ENCODE measurements at places on chromosomes 2 and 18.

DNA sequence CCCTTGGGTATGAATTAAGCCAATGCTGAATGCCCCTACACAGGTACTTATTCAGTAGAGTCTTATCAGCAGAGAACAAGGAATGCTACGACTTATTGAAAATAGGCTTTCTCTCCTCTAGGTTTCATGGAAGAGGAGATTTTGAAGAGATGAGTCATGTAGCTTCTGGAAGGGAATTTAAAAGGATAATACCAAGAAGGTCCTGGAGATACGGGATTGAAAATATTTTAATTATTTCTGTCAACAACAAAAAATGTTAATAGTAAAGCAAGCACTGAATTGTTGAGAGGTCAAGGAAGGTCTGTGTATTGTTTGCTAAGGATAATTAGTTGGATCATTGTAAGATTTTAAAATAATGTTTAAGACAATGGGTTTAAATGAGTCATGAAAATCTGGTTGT lies 293.0 kb upstream of the SPHKAP start:
- DNase-seq: no peak

- DNase-seq: no peak
Observed at GRCh38 chr2:24511894-24512293, 20.8 kb downstream of the NCOA1 start.

GRCh38 chr2:134869946-134870736 lies 31.7 kb downstream of the ACMSD start:
- DNase-seq: no peak

DNA sequence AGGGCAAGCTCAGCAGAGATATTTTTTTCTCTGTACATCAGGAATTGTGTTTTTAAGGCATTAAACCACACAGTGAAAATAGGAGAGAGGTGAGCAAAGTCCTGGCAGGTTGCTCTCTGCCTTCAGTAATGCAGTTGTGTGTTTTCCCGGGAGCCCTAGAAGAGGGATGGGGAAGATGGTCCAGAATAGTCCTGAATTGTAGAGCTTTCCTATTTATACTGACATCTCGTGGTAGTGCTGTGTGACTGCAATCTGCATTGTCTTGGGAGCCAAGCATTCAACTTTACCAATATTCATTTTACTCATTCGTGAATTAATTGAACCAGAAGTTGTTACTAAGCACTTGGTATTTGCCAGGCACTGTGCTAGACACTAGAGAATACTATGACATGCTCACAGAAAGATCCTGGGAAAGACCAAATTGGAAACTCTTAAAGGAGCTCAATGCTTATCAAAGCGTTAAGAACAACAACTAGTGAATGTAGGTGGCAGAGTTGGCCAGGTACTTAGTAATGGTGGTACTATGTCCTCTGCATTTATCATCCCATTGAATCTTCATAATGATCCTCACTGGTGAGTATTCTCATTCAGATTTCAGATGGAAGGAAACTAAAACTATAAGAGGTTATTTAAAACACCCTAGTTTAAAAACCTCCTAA lies 214.6 kb downstream of the TRIB2 start:
- DNase-seq: peak; percentile 6

- no peak for DNase-seq
Observed at GRCh38 chr2:111632661-111633060, 251.3 kb downstream of the ANAPC1 start.

- DNase-seq: no peak
Observed at GRCh38 chr2:144078802-144079724, 440.9 kb downstream of the ZEB2 start.

GRCh38 chr2:242020196-242021004 lies 150.9 kb downstream of the RTP5 start:
- DNase-seq: no peak

- DNase-seq: no peak
Observed at GRCh38 chr2:85753525-85754312, at the start of gene ATOH8. Gene ATOH8 (plus strand): TSS chr2:85753991. CDS start chr2:85754190, 199 bp downstream.

- no peak for DNase-seq
Observed at GRCh38 chr2:227655454-227655853, 11.2 kb upstream of the SCYGR5 start.

- no peak for DNase-seq
Observed at GRCh38 chr2:207418419-207418818, 111.3 kb upstream of the CREB1 start.

DNA sequence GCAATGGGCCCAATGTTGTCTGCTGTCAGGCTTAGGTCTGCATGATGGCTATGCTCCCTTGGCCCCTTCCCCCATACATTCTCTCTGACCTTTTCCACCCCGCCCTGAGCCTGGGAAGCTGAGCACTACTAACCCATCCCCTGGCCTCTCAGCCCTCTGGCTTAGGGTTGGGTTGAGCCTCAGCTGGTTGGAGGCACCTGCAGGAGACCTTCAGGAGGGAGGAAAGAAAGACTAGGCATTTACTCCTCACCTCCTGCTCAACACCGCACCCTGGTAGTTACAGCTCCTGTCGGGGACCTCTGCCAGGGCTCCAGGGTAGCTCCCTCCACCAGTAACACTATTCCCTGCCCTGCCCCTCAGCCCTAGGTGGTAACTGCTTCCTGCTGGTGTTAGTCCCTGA lies 80.5 kb downstream of the GALNT14 start:
- no peak for DNase-seq

DNA sequence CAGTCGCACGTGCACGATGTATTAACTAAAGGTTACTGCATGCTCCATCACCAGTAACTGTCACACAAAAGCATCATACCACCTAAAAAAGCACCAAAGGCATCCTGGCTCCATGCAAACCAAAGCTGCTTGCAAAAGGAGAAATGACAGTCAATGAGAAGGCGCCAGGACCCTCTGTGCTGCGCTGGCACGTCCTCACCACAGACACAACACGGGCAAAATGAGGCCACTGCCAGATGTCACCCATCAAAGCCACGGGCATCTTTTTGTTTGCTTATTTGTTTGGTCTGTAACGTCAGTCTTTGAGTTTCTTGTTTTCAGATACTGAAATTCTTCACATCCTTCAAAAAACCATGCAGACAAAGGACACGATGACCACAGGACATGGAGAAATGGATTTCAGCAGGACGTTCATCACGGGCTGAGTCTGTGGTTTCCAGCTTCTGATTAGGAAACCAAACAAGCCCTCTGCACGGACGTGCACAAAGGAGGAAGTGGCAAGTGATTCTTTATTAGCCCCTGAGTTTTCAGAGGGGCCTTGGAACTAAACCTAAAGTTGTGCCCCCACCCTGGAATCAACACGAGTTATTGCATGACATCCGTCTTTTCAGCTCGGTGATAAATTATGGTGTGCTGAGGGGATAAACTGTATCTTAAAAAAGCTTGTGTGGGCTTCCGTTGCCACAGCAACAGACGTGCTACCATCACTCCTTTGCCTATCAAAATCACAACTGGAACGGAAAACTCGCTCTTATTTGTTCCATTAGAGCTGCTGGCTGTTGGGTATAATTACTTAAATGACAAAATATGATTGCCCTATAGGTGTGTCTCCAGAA lies 181.8 kb downstream of the EIPR1 start:
- no peak for DNase-seq

DNA sequence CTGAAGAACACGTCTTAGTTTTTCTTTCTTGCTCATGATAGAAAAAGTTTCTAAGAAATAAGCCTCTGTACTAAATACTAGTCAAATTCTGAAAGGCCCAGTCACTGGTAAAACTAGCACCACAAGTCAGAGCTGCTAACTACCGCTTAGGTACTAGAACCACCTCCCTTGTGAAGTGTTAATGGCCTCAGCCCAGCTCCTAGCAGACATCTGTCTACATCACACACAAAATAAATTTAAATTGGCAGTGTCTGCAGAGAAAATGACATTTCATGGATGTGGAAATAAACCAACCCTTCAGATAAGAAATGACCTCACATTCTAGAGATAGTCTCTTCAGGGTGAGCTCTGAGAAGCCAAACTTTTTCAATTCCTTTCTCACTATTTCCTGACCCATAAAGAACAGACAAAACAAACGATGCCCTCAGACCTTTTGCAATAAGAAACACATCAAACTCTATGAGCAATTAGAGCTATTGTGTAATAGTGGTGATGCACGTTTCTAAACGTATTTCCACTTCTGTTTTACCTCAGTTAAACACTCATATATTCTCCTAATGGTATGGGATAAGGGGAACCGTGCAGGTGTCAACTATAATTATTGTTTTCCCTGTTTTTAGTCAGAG lies 70.3 kb upstream of the DSG1 start:
- DNase-seq: no peak

DNA sequence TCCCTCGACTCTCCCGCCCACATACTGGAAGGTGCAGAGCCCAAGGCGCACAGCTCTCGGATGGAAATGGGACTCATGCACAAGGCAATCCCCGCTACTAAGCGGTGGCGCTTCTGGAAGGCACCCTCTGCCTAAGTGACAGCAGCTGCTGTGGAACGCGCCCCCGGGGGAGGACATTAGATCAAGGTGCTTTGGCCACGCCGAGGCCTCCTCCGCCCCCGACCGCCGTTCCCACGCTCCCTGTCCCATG lies 202 bp downstream of the MCEE start:
- no peak for DNase-seq

DNA sequence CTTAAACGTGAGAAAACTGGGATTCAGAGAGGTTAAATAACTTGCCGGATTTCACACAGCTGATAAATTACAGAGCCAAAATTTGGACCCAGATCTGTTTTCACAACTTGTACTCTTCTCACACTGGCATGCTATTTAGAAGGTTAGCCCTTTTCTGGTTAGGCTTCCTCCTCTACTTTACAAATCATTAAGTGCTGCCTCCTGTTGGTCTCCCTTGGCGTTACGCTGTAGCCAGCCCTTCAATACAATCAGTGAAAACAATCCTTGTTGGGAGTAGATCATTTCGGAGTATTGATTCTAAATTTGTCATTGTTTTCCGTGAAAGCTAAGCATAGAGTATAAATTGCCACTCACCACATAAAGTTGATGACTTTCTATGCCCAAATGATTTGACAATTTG lies 153.5 kb downstream of the ARHGAP15 start:
- DNase-seq: no peak

GRCh38 chr2:76387294-76387693 lies 676.6 kb upstream of the GCFC2 start:
- DNase-seq: no peak

DNA sequence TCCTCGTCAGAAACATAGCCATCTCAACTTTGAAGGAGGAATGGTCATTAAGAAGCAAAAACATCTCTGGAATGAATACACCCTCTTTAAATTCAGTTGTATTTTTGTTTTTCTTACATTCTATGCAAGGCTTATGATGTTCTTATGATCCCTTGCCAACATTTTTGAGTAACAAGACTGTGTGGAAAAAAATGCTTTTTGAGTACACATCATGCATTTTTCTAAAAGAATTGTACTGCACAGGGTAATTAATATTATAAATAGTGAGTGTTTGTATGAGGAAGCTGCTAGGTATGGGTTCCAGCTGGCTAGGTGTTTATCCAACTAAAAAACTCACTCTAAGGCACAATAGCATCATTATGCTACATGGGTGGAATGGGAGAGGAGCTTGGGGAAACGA lies 59.0 kb upstream of the SPATS2L start:
- no peak for DNase-seq

DNA sequence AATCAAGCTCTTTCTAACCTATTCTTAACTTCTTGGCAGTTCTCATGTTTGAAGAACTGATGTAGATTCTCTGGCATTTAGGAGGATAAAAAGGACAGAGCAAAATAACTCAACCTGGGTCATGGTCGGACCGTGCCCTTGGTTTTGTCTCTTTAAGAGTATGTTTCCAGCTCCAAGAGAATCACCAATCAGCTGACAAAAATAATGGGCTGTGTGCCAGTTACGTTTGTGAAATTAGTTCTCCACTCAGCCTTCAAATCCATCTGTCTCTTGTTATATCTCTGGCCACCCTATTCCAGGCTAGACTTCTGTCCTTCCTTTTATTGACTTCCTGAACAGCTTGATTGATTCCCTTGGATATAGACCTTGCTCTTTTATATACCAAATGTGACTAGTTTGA lies 225.7 kb downstream of the EPHA4 start:
- no peak for DNase-seq

- no peak for DNase-seq
Observed at GRCh38 chr2:72129681-72130340, 17.9 kb downstream of the CYP26B1 start.

- no peak for DNase-seq
Observed at GRCh38 chr2:121098556-121098955, 186.4 kb downstream of the TFCP2L1 start.

GRCh38 chr2:120709608-120710041 lies 26.0 kb upstream of the GLI2 start:
- DNase-seq: no peak

- DNase-seq: no peak
Observed at GRCh38 chr2:9274701-9275343, 68.2 kb downstream of the ASAP2 start.

- no peak for DNase-seq
Observed at GRCh38 chr2:181124497-181124896, 144.1 kb downstream of the UBE2E3 start.

GRCh38 chr2:102190430-102191107 lies 3.7 kb downstream of the IL1RL2 start:
- DNase-seq: no peak

- DNase-seq: no peak
Observed at GRCh38 chr2:174711206-174711605, 53.1 kb downstream of the CHRNA1 start.

DNA sequence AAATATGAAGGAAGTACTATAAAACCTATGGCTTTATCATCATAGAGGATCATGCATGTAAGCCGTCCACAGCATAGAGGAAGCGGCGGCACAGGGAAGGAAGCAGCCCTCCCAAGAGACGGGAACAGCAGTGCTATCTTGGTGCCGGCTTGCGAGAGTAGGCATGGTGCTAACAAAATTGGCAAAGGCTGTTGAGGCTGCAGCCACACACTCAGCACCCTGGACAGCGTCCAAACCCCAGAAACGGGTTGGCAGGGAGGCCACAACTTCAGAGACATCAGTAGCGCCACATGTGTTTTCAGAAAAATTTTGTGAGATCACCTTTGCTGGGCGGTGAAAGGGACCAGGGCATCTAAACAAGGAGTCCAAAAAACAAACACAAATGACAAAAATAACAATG lies 37.7 kb downstream of the NETO1 start:
- DNase-seq: no peak

GRCh38 chr2:55917117-55917516 lies 6.5 kb downstream of the EFEMP1 start:
- DNase-seq: no peak

GRCh38 chr2:189763908-189764661 lies 1.5 kb upstream of the OSGEPL1 start:
- DNase-seq: no peak

- DNase-seq: no peak
Observed at GRCh38 chr2:127621981-127622431, 23.9 kb upstream of the GPR17 start.

GRCh38 chr18:78293540-78293939 lies 686.1 kb upstream of the SALL3 start:
- DNase-seq: no peak

GRCh38 chr2:236546561-236547002 lies 23.0 kb upstream of the ACKR3 start:
- DNase-seq: peak; percentile 47
